Activated T-cell treated with anti-CD3 and anti-CD28 coated beads for 4 hours (primary cell): ENCODE measurements at places on chromosomes 5 and 9.

GRCh38 chr5:75034137-75034739 is 18.1 kb downstream of the GCNT4 start:
- no peak for DNase-seq

DNA sequence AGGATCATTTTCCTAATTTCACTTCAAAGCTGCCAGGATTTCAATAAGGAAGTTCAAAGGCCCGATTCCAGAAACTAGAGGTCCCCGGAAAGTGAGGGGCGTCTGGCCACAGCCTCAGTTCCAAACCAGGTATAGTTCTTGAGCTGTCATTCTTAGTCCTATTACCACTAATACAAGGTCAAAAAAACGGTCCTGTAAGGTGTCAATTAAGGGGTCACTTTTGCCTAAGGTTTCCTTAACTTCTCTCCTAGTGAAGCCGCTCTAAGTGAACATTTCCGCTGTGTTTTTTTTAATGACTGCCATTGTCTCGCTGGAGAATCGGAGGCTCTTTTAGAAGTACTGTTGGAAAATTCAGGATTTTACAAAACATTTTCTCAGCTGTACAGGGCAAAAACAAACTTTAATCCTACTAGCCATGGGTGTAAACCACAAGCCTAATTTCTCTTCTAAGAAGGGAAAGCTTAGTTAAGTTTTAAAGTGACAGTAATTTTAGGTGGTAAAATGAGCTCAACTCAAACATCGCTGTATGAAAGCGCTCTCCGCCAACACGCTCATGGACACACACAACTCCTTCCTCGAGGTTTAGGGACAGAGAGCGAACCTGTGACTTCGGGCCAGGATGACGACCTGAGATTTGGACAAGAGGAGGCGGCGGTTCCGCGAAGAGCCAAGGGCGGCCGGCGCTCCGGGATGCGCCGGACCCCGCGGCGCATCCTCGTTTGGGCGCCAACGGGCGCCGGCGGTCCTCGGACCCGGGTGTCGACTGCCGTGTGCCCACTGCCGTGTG is 76.7 kb upstream of the IFNE start:
- DNase-seq: no peak

GRCh38 chr5:53368516-53368915 is 111.9 kb upstream of the FST start:
- no peak for DNase-seq

DNA sequence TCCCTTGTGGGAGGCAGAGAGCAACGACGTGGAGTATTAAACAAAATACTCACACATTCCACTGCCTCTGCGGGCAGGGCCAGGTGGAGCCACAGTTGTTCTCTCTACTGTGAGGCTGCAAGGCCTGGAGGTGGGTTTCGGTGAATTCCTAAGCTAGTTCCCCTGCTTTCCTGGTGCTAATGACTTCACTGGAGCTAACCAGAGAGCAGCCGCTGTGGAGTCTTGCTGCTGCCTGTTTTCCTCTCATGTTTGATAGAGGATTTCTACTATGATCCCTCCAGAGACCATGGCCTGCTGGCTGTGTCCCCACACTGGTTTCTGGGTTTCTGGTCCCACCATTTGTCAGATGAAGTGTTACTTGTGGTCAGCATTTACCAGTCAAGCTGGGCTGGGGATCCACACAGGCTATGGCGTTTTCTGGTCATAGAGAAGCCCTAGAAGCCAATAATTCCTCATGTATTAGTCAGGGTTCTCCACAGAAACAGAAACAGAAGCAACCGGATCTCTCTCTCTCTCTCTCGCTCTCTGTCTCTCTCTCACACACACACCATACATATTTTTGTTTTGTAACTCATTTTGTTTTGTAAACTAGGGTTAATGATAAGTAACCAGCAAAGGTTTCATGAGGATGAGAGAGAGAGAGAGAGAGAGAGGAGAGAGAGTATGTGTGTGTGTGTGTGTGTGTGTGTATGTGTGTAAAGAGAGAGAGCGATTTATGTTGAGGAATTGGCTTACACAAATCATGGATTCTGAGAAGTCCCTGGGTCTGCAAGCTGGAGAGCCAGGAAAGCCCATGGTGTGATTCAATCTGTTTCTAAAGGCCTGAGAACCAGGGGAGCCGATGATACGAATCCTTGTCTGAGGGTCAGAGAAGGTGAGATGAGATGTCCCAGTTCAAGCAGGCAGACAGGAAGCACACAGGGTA is 403.0 kb downstream of the GADD45G start:
- DNase-seq: no peak

- no peak for DNase-seq
These were observed at the start of gene KCNIP1 for GRCh38 chr5:170503990-170504596. TSS of gene KCNIP1 (plus strand) at chr5:170504020.

DNA sequence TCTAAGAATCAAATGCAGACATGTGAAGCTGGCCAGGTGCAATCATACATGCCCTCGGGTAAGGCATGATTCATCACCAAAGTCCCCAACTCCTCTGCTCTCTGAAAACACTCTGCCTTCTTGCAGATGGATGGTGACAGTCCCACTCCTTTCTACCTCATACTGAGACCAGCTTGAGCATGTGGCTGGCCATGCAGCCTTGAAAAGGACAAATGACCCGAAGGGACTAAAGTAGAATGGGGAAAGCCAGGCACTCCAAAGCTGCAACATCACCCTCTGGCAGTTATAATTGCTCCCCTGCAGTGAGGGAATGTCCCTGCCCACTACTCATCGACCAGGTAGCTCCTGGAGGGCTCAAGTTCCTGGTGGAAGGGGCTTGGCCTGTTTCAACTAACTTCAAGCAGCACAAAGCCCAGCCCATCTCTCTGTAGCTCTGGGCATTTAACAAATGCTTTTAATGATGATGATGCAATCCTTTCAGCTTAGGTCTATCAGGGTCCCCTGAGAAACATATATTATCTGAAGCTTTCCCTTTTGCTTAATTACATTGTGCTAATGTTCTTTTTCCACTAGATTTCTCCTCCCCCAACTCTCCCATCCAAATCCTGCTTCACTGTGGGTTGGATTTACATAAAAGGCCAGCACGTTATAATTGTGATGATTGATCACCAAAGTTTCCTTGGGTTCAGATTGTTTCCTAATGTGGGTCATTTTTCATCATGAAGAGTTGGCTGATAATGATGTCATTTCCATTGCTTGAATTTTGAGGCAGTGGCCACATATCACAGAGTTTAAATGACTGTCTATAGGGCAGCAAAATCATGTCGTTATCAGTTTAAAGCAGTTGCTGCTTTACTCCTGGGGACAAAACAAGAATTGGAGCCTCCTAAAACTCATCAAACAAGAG is 436.5 kb upstream of the SLC30A5 start:
- no peak for DNase-seq

GRCh38 chr9:95226921-95227320 is 90.6 kb downstream of the FANCC start:
- DNase-seq: no peak

DNA sequence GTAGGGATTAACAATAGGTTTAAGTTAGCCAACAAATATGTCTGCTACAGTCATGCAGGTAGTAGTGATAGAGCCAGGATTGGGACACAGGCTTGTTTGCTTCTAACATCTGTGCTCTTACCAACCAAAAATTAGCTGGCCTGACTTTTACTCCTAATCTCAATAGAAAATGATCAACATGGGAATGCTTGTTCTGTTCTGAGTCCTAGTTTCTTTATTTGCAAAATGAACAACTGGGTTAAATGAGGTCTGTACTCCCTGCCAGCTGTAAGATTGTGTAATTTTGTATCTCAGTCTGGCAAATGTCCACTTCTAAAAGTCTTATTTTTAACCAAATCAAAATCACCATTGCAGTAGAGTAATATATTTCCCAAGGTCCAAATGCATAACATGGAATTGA is 216.8 kb downstream of the NMUR2 start:
- DNase-seq: no peak

- DNase-seq: peak; percentile 15
These were observed 423 bp downstream of the IPPK start for GRCh38 chr9:92669527-92669889.

DNA sequence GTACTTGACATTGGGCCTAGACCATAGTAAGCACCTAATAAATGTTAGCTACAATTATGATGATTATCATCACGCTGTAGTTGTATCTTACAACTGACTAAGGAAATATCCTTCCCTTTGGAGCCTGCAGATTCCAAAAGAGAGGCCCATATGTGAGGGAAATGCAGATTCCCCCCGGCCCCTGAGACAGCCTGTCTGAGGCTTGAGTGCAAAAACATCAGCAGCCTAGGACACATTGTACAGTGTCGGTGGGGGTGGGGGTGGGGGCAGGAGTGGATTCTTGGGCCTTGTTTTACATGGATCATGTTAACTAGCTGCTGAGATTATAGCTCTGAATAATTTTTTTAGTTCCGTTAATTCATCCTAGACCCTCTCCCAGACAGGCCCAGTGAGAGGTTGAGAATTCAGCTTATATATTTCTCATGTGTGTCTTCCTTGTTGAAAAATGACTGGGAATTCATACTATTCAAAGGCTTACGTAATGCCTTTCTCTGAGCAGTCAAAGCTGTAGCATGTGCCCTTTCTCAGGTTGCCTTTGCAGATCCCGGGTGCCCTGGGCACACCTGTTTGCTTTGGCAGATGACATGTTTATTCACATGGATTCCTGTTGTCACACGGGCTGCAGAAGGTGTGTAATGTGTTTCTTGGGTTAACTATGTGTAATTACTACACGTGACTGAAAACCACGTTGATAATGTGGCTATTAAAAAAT is 262.8 kb downstream of the NR3C1 start:
- DNase-seq: no peak

GRCh38 chr5:44278469-44278868 is 110.8 kb downstream of the FGF10 start:
- no peak for DNase-seq

- DNase-seq: no peak
These were observed 23.7 kb downstream of the BARHL1 start for GRCh38 chr9:132606066-132606465.

GRCh38 chr9:76684213-76684612 is 80.0 kb upstream of the PCA3 start:
- no peak for DNase-seq

GRCh38 chr9:128102861-128103588 is 24.5 kb downstream of the PTGES2 start:
- no peak for DNase-seq

DNA sequence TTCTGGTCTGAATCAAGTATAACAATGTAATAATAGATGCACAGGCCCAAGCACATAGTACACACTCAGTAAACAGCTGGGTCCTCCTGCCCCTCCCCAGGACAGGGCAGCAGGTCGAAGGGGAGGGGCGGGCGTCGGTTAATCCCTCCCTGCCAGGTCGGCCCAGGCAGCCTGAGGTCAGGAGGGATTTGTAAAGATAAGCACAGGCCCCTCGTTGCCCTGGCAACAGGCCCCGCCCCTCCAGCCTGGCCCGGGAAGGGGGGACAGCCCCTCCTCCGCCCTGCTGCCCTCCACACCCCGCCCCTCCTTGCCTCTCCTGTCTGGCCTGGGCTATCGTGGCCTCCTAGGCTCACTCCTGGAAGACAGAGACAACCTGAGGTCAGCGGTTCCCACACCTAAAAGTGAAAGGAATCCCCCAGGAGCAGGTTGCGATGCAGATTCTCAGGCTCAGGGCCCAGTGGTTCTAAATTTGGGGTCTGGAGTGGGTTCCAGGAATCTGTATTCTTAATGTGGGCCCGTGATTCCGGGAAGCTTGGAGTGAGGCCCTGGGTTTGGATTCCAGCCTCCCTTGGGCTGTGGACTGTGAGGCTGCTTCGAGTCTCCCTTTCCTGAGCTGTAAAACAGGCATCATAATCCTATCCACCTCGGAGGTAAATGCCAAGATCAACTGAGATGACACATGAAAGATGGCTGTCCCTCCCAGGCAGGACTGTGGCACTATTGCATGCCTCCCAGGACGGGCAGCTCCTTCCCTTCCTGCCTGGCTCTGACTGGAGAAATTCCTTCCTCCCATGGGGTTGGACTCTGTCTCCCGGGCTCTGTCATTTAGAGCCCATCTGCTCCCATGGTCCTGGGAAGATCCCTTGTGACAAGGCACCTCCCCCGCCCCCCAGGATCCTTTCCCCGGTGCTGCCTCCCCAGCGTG is 4.4 kb downstream of the CRB2 start:
- no peak for DNase-seq

GRCh38 chr9:72636621-72637020 is 115.2 kb downstream of the TMC1 start:
- DNase-seq: no peak

- no peak for DNase-seq
These were observed 13.7 kb upstream of the CERCAM start for GRCh38 chr9:128406848-128407391.

DNA sequence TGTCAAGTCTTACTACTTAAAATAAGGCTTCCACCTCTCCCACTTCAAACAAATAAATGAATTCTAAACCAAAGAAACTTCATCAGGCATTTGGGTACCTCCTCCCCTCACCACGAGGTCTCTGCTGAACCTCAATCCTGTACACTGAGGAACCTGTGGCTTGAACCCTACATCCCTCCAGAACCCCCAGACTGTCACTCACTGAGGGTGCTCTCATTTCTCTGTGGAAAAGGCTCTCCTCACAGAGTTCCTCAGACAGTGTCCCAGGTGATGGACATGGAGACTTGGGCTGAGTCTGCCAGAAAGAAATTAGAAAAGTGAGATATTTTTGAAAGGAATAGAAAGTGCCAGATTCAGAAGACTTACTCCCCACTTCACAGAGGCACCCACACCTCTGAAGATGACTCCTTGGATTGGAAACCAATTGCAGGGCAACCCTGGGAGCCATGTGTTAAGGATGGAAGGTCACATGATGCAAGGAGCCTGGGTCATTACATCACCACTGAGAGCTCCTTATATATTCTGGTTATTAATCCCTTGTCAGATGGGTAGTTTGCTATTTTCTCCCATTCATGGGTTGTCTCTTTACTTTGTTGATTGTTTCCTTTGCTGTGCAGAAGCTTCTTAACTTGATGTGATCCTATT is 19.8 kb downstream of the MLANA start:
- no peak for DNase-seq

- DNase-seq: no peak
These were observed 9.9 kb downstream of the HNRNPH1 start for GRCh38 chr5:179613460-179614071.

DNA sequence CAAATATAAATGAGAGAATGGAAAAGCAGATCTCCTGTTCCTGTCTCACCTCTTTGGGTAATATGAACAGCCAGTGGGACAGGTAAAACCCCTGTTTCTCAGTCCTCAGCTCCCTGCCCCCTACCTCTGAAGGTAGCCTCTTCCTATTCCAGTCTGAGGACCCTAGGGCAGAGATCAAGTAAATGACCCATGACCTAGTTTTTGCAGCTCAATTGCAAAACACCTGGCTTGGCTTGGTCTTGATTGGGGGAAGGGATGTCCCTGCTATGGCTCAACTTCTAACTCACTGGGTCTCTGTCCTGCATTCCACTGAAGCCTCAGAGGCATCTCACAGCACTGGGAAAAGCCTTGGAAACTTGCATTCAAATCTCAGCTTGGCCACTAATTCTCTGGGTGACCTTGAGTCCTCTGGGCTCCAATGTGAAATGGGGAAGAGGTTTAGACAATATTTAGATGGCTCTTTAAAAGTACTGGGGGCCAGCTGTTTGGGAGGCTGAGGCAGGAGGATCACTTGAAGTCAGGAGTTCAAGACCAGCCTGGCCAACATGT is 1.6 kb upstream of the GALT start:
- DNase-seq: no peak
